ENCODE measurements at places on chromosomes 3 and 15.

- DNase-seq = peak; percentile 58
Observed at GRCh38 chr15:41512940-41513505, 604 bp downstream of the LTK start.

DNA sequence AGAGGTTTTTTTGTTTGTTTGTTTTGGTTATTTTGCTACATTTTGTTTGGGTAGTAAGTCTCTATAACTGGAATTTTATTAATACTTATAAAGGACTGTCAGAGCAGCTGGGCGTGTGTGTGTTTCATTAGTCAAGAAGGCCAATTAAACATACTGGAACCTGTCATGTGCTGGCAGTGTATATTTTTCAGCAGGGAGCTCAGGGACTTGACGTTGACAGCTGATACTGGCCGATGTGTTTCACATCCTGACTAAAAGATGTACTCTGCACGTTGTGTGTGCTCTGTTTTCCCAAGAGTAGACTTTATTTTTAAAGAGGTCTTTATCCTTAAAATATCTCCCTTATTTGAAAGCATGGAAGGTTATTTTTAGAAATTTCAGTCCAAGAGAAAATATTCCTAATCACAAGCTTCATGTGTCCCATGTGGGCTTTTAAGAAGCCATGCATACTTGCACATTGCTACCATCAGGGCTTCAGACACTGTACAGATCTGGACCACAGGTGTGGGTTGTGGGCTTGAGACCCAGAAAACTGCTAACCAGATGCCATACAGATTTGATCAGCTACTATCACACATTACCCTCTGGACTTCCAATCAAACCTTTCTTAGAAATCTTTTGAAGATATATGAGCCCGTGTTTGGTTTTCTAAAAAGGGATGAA, 135.9 kb downstream of the FEZF2 start:
- DNase-seq = no peak

- no peak for DNase-seq
Observed at GRCh38 chr3:187798531-187799530, 53.6 kb upstream of the BCL6 start.

- DNase-seq = no peak
Observed at GRCh38 chr3:174229916-174230315, 629.2 kb upstream of the NAALADL2 start.

DNA sequence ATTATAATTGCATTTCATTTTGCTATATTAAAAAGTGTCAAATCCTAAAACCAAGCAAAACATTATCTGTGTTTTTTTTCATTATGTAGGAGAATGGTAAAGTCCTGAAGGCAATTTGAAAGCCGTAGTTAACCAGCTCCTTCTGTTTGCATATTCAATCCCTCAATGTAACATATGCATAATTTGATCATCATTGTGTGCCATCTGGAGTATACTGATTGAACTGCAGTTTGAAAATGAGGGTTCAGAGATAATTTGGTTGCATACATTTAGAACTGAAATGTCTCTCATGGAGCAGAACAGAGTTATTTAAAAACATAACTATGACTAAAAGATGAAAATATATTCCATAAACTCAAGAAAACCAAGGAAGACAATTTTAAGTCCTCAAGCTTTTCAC, 518.6 kb downstream of the GBE1 start:
- peak; percentile 67 for DNase-seq

- DNase-seq = peak; percentile 62
Observed at GRCh38 chr3:121989943-121990342, 32.1 kb downstream of the ILDR1 start.

GRCh38 chr15:99021027-99021627, 13.5 kb upstream of the PGPEP1L start:
- DNase-seq = no peak

DNA sequence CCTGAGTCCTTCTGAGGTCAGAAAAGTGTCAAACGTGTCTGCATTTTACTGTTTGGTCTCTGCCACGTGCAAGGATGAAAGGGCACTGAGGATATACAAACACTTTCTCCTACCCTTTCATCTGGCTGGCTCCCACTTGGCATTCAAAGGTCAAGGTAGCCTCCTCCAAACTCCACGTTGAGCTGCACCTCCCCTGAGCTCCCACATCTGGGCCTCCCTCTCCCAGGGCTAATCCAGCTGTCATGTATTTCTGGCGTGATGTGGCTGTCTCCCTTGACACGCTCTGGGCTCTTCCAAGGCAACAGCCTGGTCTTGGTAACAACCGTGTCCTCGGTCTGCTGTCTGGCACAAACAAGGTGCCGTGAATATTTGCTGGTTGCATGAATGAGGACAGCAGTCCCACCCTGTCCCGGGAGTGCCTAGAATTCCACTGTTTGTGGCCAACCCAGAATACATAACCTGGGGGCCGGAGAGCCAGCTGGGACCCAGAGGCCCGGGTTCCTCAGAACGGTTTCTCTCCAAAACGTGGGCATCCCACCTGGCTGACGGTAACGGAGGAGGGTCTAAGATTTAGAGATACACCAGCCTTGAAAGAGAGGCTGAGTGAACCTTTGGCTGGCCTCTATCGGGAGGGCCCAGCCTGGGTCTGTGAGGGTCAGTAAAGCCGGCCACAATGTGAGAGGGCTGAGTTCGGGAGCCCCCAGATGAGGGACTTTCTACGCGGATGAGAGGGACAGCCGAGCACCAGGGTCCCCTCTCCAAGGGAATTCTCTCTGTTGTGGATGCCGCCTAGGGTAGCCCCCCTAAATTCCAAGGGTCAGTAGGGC, 767 bp downstream of the GLT8D1 start:
- peak; percentile 70 for DNase-seq

DNA sequence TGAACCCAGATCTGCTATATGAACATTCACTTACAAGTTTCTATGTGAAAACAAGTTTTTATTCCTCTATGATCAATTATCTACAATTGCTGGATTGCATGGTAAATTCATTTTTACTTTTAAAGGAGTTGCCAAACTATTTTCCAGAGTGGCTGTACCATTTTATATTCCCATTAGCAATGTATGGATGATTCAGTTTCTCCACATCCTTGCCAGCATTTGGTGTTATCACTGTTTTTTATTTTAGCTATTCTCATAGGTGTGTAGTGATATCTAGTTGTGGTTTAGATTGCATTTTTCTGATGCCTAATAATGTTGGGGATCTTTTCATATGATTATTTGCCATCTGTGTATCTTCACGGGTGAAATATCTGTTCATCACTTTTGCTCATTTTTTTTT, 78.3 kb downstream of the APBA2 start:
- DNase-seq = no peak

- no peak for DNase-seq
Observed at GRCh38 chr3:5799398-5799797, 611.9 kb downstream of the EDEM1 start.

DNA sequence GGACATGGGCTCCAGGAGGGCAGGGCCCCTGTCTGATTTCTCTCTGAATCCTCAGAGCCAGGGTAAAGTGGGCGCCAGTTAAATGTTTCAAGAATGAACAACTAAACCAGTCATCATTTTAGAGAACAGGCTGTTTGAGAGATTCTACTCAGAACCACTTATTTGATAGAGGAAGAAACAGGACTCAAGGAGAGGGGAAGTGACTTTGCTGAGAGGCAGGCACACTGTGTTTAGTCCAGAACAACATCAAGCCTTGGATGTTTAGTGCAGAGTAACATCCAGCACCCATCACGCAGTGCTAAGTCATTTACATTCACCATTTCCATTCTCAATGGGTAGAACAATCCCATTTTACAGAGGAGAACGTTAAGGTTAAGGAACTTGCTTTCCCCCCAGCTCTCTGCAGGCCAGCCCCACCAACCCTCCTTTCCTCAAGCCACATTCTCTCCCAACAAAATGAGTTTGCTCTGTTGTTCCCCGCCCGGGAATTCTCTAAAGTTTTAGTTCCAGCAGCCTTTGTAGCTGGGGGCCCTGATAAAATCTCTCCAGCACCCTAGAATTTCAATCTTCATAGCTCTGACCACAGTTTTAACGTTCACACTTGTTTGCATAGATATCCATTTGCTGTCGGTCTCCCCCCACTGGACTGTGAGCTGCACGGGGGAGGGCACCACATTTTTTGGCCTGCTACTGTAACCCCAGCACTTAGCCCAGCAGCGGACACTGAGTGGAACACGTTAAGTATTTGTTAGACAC, 962 bp downstream of the NMNAT3 start:
- DNase-seq = no peak

GRCh38 chr15:98308117-98308516, 340.2 kb upstream of the IGF1R start:
- DNase-seq = no peak

DNA sequence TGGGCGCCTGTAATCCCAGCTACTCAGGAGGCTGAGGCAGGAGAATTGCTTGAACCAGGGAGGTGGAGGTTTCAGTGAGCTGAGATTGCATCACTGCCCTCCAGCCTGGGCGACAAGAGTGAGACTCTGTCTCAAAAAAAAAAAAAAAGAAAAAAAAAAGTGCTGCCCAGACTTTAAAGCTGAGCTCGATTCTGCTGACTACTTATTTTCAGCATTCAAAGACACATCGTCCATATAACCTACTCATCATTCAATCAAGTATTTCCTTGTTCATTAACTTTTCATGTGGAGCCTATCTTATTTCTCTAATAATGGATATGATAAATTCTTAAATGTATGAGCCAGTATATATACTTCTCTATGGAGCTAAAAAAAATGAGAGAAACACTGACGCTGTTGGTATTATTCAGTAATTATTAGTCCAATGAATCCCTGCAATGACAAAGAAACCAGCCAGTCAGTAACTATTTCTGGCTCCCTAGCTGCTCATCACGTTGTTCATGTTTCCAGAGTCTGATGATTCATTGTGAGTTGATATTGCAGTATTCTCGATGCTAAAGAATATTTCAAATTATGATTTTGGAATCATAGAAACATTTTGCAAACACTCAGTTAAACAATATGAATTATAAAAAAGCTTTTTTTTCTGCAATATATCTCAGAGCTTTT, 111.9 kb downstream of the RAP2B start:
- DNase-seq = no peak

DNA sequence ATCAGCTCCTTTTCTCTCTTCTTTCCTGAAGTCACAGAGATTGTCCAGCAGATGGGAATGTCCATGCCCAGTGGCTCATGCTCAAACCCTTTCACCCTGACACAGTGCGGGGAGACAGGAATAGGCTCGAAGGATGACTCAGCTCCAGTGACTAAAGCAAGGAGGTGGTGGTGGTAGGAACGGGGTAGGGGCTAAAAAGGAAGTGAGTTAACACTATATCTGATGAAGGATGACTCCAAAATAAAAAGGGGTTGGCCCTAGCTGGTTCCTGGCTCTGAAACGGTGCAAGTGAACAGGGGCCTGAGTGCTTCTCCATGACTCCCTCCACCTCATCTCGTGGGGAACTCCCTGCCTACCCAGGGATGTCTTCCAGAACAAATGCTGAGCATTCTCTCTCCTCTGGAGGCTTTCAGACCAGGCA, 167.4 kb upstream of the LPP start:
- peak; percentile 62 for DNase-seq

- peak; percentile 16 for DNase-seq
Observed at GRCh38 chr3:156865732-156866131, 39.6 kb downstream of the LEKR1 start.

DNA sequence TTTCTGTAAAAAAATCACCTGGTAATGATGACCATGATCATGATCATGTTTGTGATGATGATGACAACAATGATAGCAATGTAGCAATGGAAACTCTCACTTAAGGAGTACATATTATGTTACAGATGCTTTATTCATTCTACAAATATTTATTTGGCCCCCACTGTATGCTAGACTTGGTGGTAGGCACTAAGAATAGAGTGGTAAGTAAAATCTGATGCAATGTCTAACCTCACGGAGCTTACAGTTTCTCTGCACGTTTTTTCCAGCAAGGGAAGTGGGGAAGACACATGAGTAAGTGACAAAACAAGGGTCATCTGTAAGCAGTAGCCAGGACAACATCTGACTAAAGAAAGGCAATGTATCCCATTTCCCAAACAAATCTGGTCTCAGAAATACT, 199.4 kb upstream of the MRPL3 start:
- DNase-seq = no peak

DNA sequence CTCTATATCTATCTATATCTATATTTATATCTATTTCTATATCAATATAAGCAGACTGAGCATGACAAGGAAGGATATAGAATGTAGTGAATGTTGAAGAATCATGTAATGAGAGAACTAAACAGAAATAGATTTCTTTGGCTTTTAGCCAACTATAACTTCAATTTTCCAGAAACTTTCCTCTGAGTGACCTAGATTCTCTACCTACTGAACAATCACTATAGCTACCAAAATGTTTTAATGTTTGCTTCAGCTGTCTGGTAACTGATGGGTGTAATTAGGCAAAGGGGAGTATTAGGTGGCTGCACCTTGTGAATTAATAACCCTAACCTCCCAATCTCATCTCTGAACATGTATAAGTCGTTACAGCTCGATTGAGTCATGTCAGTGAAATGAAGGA, 76.4 kb upstream of the ROBO1 start:
- DNase-seq = no peak

DNA sequence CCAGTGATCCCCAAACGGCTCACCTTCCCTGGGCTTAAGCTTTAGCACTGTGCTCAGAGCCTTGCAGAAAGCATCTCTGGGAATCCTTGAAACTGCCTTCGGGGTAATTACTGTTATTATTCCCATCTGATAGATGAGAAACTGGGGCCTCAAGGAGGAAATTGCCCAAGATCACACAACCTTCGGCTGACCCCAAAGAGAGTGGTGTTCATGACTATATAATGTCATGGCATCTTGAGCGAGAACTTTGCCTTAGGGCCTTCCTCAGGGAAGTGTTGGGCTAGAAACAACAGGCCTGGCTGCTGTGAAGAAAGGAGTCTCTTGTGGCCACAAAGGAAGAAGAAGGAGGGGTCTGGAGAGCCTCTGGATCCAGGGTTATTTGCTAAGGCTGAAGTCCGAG, 388.7 kb upstream of the CFAP20DC start:
- DNase-seq = no peak

DNA sequence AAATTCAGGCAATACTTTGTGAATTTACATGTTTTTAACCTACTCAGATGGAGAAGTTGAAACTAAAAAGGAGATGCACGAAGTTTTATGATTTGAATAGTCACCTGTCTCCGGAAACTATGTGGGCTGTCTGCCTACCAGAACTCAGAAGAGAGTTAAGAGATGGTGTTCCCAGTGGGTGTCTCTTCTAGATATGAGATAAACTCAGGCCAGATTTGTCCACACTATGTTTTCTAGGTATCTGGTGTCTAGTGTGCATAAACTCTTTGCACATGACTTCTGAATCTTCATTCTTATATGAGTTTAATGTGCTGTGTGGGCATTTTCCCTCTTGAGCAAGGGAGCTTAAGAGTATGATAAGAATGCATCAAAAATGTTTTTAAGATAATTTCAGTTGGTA, 222.8 kb downstream of the FOXP1 start:
- DNase-seq = peak; percentile 87

DNA sequence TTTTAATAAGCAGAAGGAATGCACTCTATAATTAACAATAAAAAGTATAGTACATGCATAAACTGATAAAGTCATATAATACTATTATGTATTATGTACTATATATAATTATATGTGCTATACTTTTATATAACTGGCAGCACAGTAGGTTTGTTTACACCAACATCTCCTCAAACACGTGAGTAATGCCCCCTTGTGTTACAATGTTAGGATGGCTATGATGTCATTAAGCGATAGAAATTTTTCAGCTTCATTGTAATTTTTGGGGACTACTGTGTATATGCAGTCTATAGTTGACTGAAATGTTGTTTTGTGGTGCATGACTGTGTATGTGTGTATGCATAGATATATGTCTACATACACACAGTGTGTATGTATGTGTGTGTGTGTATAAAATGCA, 100.6 kb downstream of the SLMAP start:
- DNase-seq = peak; percentile 48

- DNase-seq = peak; percentile 89
Observed at GRCh38 chr3:8987645-8988383, 24.5 kb upstream of the RAD18 start.

All from Karpas-422 (cell line).